Sigmoid colon (tissue), 7 donors: ENCODE measurements at places on chromosomes 12 and 14. TPM values are rescaled to one million over a fixed set of nuclear protein-coding genes. Genes with fewer than 3 reads are reported as not detected.

DNA sequence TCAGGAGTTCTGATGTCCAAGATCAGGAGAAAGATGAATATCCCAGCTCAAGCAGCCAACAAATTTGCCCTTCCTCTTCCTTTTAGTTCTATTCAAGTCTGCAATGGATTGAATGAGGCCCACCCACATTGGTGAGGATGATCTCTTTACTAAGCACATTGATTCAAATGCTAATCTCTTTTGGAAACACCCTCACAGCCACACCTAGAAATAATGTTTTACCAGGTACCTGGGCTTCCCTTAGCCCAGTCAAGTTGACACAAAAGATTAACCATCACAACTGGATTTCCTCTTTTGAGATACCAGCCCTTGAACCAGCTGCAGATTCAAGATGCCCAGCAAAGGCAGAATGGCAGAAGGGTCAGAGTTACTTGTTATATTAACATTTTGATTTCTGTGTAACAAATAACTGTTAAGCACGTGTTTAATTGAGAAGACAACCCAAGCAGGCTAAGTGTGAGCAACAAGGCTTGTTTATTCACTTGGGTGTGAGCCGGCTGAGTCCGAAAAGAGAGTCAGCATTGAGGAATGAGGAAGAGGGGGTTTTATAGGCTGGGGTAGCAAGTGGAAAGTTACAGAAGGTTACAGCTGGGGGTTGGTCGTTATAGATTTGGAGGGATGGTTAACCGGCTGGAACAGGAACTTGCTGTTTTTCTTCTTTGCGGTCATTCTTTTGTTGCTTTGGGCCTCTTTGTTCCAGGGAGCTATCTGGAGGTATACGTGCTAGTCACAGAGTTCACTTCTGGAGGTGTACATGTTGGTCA lies 180.3 kb downstream of the EMP1 start:
- no peaks in the 10 kb centered on the region for H3K27me3 ChIP-seq
- no peak overlapping the region for H3K4me3 ChIP-seq
- no peak overlapping the region for H3K27ac ChIP-seq
- DNase-seq, result no peak
- H3K4me1 ChIP-seq, result no peaks in the 10 kb centered on the region

DNA sequence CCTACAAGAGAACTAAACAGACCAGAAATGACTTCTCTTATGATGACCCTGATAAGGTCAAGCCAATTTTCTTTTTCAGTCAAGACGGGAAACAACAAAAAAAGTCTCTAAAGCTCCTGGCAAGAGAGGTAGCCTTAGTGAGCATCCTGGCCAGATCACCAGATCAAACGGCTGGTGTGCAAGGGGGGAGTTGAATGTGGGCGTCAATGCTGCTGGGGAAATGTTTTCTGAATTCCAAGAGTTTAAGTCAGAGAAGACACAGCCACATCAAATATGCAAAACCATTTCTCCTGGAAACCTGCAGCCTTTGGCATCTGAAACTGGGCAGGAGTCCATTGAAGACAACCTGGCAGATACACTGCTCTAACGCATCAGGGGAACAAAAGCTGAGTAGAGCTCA lies 16.0 kb upstream of the SELPLG start:
- H3K4me1 ChIP-seq, result peaks cover 19% of the 10 kb centered on the region
- H3K4me3 ChIP-seq, result no peak overlapping the region
- H3K27me3 ChIP-seq, result no peaks in the 10 kb centered on the region
- peaks cover 48% of the 10 kb centered on the region for H3K36me3 ChIP-seq
- no peak for DNase-seq

GRCh38 chr14:90671382-90672234 lies 144.6 kb downstream of the TTC7B start:
- H3K27ac ChIP-seq, result peak overlapping the region; percentile 60
- H3K36me3 ChIP-seq, result no peaks in the 10 kb centered on the region
- H3K4me3 ChIP-seq, result no peak overlapping the region

GRCh38 chr14:36773558-36773957 lies 111.9 kb downstream of the PAX9 start:
- H3K27ac ChIP-seq, result no peak overlapping the region
- no peak for DNase-seq
- H3K36me3 ChIP-seq, result no peaks in the 10 kb centered on the region
- H3K27me3 ChIP-seq, result no peaks in the 10 kb centered on the region

DNA sequence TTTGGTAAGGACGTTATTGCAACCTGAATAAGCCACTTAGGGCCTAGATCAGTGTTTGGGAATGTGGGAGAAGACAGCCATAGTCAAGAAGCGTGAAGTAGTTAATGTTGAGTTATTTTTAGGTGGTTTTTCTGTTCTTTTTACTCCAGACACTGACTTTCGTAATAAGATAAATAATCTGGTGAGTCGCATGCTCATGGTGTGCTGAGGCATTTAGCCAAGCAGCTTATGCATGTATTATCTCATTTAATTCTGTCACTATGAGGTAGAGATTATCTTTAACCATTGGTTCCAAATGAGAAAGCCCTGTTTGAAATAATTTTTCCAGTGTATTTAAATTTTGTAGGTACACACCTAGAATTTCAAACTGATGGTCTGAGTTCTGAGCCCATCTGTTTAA lies 67.3 kb downstream of the RCOR1 start:
- H3K27ac ChIP-seq, result no peak overlapping the region
- no peak overlapping the region for H3K4me3 ChIP-seq
- DNase-seq, result no peak
- H3K4me1 ChIP-seq, result no peaks in the 10 kb centered on the region
- H3K36me3 ChIP-seq, result no peaks in the 10 kb centered on the region
- H3K27me3 ChIP-seq, result no peaks in the 10 kb centered on the region

DNA sequence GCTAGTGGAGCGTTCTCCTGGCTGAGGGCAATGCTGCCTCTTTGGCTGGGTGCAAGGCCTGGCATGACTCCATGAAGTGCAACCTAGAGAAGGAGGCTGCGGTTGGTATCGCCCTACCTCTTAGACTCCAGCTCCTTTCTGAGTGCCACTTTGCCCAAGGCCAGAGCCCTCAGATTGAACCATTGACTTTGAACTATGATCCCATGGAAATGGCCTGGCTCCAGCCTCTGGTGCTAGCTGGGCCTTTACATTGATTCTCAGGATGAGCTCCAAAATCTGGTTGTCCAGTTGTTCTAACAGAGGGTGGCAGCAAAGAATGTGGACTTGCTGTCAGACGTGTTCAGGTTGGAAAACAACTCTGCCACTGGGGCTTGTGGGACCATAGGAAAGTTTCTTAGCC lies 16.1 kb upstream of the SMOC1 start:
- H3K27ac ChIP-seq, result no peak overlapping the region
- no peak overlapping the region for H3K4me3 ChIP-seq
- H3K4me1 ChIP-seq, result no peaks in the 10 kb centered on the region
- no peaks in the 10 kb centered on the region for H3K36me3 ChIP-seq

DNA sequence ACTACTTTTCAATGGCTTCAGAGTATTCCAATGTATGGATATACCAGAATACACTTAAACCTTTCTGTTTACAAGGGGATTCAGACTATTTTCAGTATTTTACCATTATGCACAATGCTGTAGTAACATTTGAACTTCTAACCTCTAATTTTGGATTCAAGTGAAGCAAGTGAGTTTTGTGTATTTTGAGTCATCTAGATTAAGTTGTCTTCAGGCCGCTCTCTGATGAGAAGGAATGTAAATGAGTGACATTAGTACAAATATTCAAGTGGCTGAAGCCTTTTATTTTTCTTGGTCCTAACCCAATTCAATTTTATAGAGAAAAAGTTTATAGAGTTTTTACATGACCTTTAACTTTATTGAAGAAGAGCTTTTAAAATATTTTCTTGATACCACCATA lies 125.6 kb downstream of the PDE3A start:
- no peak overlapping the region for H3K27ac ChIP-seq
- H3K36me3 ChIP-seq, result no peaks in the 10 kb centered on the region
- no peak for DNase-seq
- no peaks in the 10 kb centered on the region for H3K27me3 ChIP-seq
- no peak overlapping the region for H3K4me3 ChIP-seq

GRCh38 chr14:105072381-105072861 lies 7.2 kb upstream of the GPR132 start:
- H3K27me3 ChIP-seq, result peaks cover 17% of the 10 kb centered on the region
- DNase-seq, result no peak
- peaks cover 7% of the 10 kb centered on the region for H3K4me1 ChIP-seq

- peaks cover 70% of the 10 kb centered on the region for H3K36me3 ChIP-seq
- H3K4me3 ChIP-seq, result no peak overlapping the region
- no peak for DNase-seq
- H3K27ac ChIP-seq, result peak overlapping the region; percentile 12
Observed at GRCh38 chr14:21219561-21220111, 49.6 kb downstream of the HNRNPC start.

DNA sequence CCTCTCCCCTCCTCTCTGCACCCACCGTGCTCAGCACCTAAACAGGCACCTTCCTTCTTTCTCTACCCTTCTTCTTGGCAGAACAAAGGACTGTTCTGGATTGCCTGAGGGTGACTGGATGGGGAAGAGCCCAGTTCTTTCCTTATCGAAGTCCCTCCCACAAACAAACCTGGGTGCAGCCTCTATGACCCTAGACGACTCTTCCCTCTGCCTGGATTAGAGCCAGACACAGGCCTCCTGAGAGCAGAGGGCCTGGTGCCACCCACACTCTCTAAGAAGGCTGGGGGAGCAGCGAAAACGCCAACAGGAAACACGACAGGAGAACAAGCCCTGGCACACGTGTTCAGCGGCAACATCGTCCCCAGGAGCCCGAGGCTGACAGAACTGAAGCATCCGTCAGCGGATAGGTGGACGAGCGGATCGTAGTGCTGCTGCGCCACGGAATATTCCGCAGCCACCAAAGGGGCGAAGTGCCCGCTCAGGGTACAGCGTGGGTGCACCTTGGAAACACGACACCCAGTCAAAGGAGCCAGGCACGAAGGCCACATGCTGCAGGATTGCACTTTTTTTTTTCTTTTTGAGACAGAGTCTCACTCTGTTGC lies 38.0 kb downstream of the RIMBP2 start:
- H3K36me3 ChIP-seq, result no peaks in the 10 kb centered on the region
- H3K27me3 ChIP-seq, result no peaks in the 10 kb centered on the region
- no peak for DNase-seq

DNA sequence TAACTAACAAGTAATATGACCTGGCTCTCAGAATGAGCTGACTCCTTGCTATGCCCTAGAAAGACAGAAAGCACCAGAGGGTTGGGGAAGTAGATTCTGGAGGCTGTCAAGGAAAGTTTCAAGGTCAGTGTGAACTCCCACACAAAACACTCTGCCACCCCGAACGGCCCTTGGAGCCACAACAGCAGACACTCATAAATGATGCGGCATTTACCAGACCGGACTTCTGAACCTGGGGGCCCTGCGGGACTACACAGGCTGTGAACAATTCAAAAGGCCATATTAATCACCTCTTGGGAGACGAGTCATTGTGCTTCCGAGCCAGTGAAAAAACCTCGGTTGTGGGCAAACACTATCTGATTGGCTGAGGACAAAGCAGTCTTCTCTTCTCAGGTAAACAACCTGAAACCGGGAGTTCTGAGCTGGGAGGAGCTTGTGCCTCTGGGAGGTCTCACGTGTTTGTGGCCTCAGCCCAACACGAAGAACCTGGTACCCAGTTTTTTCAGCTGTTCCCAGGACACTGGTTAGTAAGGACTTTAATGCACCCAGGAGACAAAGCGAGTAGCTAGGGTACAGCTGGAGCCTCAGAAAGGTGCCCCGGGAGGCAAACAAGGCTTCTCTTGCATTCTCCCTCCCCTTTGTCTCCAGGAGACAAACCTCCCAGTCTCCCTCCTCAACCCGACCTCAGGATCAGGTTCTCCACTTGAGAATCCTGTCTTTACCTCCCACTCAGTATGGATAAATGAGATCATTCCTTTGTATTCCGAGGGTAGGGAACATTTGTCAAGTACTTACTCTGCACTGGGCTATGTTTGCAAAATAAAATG lies 35.3 kb downstream of the VWF start:
- peaks cover 26% of the 10 kb centered on the region for H3K4me1 ChIP-seq
- H3K27me3 ChIP-seq, result no peaks in the 10 kb centered on the region
- H3K27ac ChIP-seq, result peak overlapping the region; percentile 33
- no peak overlapping the region for H3K4me3 ChIP-seq

DNA sequence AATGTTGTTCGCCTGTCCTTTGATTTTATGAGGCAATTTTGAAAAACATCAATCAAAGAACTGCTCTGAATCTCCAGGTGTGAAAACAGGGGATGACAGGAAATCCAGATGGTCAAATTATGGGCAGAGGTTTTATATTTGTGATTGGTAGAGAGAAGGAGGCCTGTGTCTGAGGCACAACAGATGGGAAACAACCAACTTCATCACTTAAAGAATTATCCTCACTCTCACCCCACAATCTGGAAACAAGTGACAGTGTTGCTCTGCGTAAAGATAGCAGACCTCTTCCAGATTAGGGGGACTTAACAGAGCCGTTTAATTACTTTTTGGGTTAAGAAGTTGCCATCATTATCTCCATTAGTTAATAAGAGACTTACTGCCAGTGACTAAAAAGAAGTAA lies 64.1 kb upstream of the EGLN3 start:
- H3K4me3 ChIP-seq, result no peak overlapping the region
- no peaks in the 10 kb centered on the region for H3K36me3 ChIP-seq
- no peaks in the 10 kb centered on the region for H3K4me1 ChIP-seq
- DNase-seq, result no peak

DNA sequence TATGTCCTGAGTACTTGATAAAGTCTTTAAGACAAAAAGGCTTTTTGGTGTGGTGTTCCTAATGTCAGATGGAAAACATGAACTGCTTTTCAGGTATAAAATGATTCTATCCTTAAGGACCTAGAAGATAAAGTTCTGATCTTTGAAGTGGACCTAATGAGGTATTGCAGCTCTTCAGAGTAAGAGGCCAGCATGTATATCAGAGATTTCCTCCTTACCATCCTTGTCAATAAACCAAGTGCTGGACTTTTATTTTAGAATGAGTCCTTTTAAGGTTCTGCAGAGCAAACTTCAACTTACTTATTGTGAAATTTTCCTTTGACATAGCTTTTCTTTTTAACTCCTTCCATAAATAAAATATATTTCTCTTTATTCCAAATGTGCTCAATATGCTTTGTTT lies 50.1 kb downstream of the UNC79 start:
- no peak overlapping the region for H3K27ac ChIP-seq
- H3K27me3 ChIP-seq, result no peaks in the 10 kb centered on the region
- H3K4me1 ChIP-seq, result no peaks in the 10 kb centered on the region
- no peak for DNase-seq
- H3K4me3 ChIP-seq, result no peak overlapping the region
- no peaks in the 10 kb centered on the region for H3K36me3 ChIP-seq

- H3K27ac ChIP-seq, result no peak overlapping the region
- H3K4me3 ChIP-seq, result no peak overlapping the region
- no peaks in the 10 kb centered on the region for H3K4me1 ChIP-seq
- no peaks in the 10 kb centered on the region for H3K36me3 ChIP-seq
Observed at GRCh38 chr12:39395866-39396265, 47.1 kb downstream of the KIF21A start.

GRCh38 chr12:117749431-117749830 lies 219.4 kb downstream of the KSR2 start:
- H3K36me3 ChIP-seq, result no peaks in the 10 kb centered on the region
- H3K4me3 ChIP-seq, result no peak overlapping the region
- H3K4me1 ChIP-seq, result no peaks in the 10 kb centered on the region
- H3K27ac ChIP-seq, result no peak overlapping the region
- H3K27me3 ChIP-seq, result no peaks in the 10 kb centered on the region

- no peak overlapping the region for H3K4me3 ChIP-seq
- H3K27me3 ChIP-seq, result no peaks in the 10 kb centered on the region
- peaks cover 37% of the 10 kb centered on the region for H3K36me3 ChIP-seq
Observed at GRCh38 chr12:3281588-3282383, 204.6 kb downstream of the TSPAN9 start.

The DYNC1H1 gene
- total RNA-seq, result 320 TPM

The GYS2 gene
- not detected for total RNA-seq

The TEX52 gene
- total RNA-seq, result not detected

The TAS2R43 gene
- total RNA-seq, result 2.9 TPM

The HOXC9 gene
- total RNA-seq, result not detected

The DAD1 gene
- 167 TPM for total RNA-seq

The CMA1 gene
- total RNA-seq, result not detected

The PLCZ1 gene
- total RNA-seq, result not detected

The TOMM20L gene
- not detected for total RNA-seq
